Activated B cell treated with CpG ODN at 0.5 μM for 24 hours (primary cell): ENCODE measurements at places on chromosomes 11 and 22.

DNA sequence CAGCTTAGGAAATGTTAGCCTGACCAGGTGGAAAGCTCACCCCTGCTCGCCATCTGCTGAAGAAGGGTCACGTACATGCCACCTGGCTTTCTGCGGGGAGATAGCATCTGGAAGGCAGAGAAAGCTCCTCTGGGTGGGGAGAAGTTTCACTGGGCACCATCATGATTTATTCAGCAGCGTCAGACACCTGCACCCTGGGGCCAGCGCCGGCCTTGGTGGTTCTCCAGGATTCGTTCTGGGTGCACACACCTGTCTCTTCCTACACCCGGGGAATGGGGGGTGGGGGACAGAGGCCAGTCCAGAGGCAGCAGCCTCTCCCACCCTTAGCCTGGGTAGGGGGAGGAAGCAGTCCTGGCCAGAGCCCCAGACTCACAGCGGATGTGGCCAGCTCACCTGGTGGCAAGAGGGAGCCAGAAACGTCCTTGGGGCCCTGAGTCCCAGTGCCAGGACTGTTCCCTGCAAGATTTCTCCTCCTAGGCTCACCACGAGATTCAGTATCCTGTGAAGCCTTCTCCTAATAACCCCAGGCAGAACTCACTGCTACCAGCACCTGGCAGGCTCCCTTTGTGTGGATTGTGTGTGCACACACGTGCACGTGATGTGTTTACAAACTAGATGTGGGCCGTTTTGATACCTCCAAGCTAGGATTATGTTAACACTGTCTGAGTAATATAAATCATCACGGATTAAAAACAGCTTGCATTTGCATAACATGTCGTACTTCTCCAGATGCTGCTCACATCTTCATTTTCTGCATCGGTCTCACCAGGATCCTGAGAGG lies 17.3 kb upstream of the RASD2 start:
- DNase-seq = no peak

GRCh38 chr11:108587109-108587508 lies 6.5 kb downstream of the EXPH5 start:
- DNase-seq = no peak

GRCh38 chr11:112805658-112806057 lies 155.6 kb upstream of the NCAM1 start:
- DNase-seq = no peak

- no peak for DNase-seq
These were observed 77.8 kb downstream of the DGCR2 start for GRCh38 chr22:19044381-19044780.

GRCh38 chr11:76719686-76720085 lies 49.1 kb upstream of the LRRC32 start:
- no peak for DNase-seq
